ENCODE measurements at places on chromosomes 16 and 17.

- DNase-seq, result no peak
These were observed 51.7 kb downstream of the ARHGAP27 start for GRCh38 chr17:45380991-45381390.

GRCh38 chr17:41919165-41919817 is 540 bp upstream of the ACLY start:
- peak; percentile 59 for DNase-seq

DNA sequence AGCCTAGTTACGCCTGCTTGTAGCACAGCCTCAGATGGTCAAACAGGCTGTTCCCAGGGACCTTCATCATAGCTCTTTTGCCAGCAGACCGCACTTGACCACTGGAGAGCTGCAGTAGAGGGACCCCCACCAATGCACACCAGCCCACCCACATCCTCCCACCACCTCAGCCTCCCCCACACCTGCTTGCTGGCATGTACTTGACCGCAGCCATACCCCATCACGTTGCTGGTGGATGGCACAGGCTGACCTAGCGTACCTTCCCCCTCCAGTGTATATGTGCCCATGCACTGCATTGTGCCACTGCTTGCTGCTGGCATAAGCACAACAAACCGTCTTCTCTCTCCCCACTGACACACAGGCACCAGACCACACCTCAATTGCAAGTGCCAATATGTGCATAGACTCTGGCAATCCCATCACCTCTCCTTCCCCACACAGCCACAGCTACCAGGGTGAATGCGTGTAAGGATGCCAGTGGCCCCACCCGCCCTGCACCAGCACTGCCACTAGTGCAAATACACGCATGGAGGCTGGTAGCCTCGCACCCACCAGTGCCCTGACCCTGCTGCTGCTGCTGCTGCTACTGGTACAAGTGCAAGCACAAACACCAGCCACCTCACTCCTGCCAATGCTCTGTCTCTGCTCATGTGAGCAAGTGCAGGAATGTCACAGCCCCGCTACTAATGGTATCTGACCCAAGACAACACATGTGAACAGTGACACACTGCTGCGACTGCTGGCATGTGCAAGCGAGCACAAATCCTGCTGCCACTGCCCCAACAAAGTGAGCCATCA is 1377.6 kb downstream of the CDH11 start:
- DNase-seq, result no peak

- DNase-seq, result no peak
These were observed 81.6 kb downstream of the CMIP start for GRCh38 chr16:81526199-81526598.

- DNase-seq, result no peak
These were observed 73.7 kb downstream of the TNRC6C start for GRCh38 chr17:78032166-78032565.

GRCh38 chr16:46896314-46896968 is 12.3 kb downstream of the GPT2 start:
- DNase-seq, result no peak

DNA sequence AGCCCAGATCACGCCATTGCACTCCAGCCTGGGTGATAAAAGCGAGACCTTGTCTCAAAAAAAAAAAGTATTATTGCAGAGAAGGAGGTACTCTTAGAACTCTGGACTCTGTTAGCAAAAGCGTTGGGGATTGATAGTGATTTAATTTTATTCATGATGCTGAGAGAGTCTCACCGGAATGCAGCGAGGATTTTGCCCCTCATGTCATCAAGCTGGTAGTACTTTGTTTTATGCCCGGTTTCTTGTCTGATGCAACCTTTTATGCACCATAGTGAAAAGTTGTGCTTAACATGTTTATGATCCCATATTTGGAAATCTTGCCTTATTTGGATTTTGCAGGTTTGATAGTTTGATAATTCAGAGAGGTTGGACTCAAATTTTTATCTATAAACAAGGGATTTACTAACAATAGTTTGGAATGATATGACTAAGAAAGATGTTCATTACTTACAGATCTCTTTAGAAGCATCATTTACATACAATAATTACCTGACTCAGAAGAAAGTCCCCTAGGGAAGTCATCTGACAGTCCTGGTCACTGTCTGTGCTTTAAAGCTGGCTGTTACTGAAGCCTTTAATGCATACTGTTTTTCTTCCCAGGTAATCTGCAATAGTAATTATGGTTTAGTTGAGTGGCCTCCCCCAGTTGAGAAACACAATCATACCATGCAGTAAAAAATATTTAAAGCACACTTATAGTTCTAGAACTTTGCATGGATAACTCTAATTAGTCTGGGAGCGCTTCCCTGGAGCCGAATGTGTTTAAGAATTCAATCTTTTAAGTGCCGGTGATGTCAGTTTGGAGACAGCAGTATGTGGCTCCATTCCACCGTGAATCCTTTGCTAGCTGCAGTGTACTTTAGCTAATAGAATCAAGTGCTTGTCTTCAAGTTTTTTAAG is 120.9 kb downstream of the PRKCA start:
- DNase-seq, result no peak

GRCh38 chr16:12801511-12802042 is 2.1 kb downstream of the CPPED1 start:
- no peak for DNase-seq

DNA sequence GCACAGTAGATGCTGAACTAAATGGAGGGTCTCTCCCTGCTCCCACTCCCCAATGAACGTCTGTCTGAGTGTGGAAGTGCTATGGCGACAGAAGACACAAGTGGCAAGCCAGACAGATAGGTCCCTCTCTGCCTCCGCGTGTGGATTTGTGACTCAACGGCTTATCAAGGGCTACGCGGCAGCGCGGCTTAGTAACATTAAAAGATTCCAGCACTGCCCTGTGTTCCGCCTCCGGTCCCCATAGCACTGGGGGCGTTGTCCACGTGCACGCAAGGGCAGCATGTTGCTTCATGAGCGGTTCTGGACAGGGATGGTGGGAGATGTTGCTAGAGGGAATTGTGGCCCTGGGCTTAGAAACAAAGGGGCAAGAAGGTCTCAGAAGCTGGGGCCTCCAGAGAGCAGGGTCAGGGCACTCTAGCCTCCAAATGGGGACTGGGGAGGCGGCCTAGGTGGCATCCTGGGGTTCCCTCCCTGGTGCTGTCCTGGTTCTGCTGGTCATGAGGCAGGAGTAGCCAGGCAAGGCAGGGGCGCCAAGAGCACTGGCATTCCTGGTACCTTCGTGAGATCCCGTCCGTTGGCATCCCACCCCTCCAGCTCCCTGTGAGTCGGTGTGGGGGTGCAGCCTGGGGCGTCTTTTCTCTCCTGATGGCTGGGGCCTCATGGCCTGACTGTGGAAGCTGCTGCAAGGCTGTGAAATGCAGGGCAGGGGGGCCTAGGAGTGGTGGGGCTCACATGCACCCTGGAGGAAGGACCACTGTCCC is 9.1 kb downstream of the CRHR1 start:
- DNase-seq, result no peak

DNA sequence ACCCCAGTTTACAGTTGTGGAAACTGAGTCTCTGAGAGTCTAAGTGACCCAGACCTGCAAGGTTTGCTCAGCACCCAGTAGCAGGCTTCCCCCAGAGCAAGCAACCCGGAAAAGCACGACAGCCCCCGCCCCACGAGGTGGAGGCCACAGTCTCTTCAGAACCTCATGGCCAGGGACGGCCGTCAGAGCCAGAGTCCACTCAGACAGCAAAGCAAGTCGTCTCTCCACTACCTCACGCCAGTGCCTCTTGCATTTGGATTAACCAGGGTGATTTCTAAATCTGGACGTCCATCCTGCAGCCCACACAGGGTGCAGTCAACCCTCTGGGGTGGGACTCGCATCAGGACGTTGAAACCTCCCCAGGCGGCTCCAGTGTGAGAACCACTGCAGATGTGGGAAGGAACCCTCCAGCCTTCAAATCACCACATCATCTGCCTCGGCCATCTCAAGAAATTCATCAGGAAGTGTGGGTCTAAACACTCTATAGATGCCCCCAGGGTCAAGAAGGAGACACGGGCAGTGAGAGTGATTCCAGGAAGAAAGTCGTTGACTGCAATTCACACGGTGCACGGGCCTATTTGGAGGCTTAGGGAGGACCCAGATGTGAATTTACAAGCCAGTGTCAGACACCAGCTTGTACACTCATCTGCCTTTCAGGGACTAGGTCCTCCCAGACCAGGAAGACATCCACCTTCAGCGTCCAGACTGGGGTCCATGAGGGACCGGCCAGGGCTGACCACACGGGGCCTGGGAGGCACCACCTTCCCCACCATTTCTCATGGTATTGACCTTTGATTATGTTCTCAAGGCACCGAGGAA is 20.2 kb upstream of the RBFOX3 start:
- peak; percentile 28 for DNase-seq

GRCh38 chr16:12252616-12253015 is 276.1 kb downstream of the SNX29 start:
- DNase-seq, result no peak

GRCh38 chr17:10226930-10227695 is 28.7 kb upstream of the GAS7 start:
- no peak for DNase-seq

DNA sequence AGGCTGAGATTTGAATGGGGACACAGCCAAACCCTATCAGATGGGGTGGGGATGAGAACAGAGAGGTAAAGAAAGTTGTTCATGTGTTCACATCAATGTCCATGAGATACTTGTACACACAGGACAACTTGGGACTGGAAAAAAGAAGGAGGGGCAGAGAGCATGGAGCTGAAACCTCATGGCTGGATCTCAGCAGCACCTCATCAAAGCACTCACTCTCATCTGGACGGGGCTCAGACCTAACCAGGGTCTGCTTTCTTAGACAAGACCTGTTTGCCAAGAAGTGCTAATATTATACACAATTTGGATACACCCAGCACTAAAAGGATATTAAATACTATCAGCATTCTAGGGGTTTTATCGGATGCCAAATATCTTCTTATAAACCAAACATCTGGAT is 399.8 kb downstream of the SLC39A11 start:
- no peak for DNase-seq

DNA sequence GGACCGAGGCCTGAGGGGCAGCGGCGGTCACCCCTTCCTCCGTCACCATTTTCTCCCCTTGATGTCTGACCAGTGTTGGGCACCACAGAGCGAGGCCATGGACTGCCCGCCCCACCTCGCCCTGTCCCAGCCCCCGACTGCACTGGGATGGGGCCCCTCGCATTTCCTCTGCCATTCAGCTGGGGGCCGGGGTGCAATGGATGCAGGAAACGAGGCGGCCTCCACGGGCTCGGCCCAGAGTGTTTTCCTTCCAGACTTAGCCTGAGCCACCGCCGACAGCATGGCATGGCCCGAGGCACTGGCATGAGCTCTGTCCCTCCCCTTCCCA is 44.6 kb upstream of the ZC3H18 start:
- no peak for DNase-seq

DNA sequence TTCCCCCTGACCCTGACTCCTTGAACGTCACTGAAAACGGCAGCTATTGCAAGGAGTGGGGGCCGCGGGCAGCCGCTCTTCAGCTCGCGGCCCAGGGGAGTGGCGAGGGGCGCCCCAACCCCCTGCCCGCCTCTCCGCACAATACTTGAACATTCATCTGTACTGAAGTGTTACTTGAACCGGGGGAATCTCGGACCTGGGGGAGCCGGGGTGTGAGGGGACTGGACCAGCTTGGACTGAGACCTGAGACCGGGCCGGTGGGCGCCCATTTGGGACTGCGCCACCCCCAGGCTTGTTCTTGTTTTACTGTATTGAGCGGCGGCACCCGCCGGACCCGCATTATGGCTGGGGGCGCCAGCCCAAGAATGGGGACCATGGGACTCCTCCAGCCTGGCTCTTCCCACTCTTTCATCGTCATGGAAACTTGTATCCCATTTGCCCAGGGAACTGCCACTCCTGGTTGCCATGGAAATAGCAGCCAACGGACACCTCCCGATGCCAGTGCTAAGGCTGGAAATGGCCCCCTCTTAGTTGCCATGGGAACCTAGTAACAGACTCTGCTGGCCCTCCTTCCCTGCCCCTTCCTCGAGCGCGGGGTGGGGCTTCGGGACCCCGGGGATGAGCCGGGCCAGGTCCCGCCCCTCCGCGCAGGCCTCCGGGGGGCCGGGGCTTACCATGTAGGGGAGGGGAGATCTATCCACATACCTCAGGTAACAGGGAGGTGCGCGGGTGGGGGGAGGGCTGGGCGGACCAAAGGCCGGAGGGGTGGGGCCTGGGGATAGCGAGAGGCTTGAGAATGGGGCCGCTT is 805 bp upstream of the ORAI3 start:
- peak; percentile 82 for DNase-seq

- no peak for DNase-seq
These were observed 5.5 kb upstream of the TM4SF5 start for GRCh38 chr17:4766201-4766600.

- no peak for DNase-seq
These were observed 36.0 kb downstream of the ARHGAP27 start for GRCh38 chr17:45396496-45397205.

DNA sequence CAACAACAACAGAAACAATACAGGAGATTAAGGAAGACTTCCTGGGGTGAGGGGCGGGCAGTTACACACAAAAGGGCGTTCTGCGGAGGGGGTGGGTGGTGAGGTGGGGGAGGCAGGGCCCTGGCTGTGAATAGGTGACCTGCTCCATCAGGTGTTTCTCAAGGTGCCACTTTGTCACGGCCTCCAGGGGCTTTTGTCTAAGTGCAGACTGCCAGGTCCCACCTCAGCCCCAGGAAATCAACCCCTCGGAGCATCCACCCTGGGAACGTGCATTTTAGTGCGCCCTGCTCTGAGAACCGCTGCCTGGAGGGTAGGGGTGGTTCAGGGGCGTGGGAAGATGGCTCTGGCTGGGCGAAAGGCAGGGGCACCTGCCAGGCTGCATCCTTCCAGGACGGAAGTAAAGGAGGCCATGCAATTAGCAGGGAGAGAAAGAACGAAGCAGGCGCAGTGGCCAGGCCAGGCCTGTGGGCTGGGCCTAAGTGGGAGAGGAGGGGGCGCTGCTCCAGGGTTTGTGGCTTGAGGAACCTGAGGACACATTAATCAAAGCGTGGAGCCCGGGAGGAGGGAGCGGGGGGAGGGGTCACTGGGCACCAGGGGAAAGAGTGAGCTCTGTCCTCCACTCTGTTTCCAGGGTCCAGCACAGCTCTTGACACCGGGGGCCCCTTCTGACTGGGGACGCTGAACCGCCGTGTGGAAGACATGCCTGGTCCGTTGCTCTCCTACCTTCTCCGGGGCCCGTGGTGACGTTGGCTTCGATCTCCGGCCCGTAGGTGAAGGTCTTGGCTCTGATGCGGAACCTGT is 49.4 kb upstream of the CDC42EP4 start:
- no peak for DNase-seq

DNA sequence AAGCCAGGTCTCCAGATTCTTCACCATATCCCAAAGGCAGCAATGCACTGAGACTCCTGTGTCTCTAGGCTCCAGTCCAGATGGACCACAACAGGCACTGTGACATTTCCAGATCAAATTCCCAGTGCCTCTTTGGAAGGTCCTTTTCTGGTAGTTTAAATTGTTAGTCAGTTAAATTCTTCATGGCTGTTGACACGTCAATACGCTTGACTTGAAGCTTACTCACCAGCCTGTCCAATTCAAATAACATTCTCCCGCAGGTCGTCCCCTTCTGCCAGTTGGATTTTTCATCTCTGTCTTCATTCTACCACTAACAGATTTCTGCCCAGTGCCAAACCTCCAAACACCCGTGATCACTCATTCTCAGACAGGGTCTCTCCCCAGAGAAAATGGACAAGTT is 86.7 kb downstream of the SHISA9 start:
- DNase-seq, result no peak

Measured in breast epithelium (tissue), 4 donors.